ENCODE measurements at places on chromosomes 5 and 9. TPM values are rescaled to one million over a fixed set of nuclear protein-coding genes. Genes with fewer than 3 reads are reported as not detected.

GRCh38 chr5:158812408-158812807 is 287.3 kb downstream of the EBF1 start:
- DNase-seq: no peak

SPINK5 gene
- 0.67 TPM for polyA plus RNA-seq

PRR7 gene
- 1.0 TPM for polyA plus RNA-seq

ABO gene
- 19.1 TPM for polyA plus RNA-seq

Measured in left kidney (tissue), 8 donors.